ENCODE measurements at places on chromosomes 3 and 15.

GRCh38 chr3:50603261-50604109 lies 8.1 kb downstream of the CISH start:
- no peak for DNase-seq

DNA sequence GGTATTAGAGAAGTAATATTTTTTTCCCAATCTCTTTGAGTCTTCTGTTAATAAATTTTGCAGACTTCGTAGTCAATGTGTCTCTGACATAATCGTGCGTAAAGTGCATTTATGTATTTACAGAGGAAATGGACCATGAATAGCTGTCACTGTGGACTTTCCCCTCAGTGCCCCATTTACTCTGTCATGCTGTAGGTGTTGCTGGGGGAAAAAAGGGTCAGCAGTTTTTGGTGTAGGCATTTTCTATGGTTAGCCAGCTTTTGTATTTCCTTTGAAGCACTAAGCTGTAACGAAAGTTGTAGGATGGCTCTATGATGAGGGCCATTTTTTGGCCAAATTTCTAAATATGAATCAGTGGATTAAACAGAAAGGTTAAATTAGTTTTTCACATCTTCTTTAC lies 598.4 kb downstream of the FGF12 start:
- no peak for DNase-seq

DNA sequence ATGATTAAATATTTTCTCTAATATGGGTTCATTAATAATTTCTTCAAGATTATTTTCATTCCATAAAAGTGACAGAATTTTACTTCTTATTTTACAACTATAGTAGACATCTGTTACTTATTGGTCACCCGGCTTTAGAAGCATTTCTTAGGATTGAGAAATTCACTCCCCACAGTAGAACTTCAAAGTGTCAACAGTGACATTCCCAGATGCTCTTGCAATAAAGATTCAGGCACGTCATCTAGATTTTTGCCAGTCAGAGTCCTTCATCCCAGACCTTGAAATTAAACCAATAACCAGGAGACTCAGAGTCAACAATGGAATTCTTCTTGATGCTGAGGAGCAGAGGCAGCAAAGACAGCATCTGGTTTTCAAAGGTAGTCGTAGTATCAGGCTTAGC lies 190.8 kb downstream of the VGLL3 start:
- DNase-seq = no peak

GRCh38 chr3:71456156-71456555 lies 127.4 kb downstream of the FOXP1 start:
- DNase-seq = no peak

GRCh38 chr3:89698208-89698830 lies 590.9 kb downstream of the EPHA3 start:
- no peak for DNase-seq

- no peak for DNase-seq
Observed at GRCh38 chr15:68794863-68795262, 25.8 kb downstream of the ANP32A start.

GRCh38 chr3:189331002-189331418 lies 159.2 kb downstream of the TPRG1 start:
- no peak for DNase-seq

DNA sequence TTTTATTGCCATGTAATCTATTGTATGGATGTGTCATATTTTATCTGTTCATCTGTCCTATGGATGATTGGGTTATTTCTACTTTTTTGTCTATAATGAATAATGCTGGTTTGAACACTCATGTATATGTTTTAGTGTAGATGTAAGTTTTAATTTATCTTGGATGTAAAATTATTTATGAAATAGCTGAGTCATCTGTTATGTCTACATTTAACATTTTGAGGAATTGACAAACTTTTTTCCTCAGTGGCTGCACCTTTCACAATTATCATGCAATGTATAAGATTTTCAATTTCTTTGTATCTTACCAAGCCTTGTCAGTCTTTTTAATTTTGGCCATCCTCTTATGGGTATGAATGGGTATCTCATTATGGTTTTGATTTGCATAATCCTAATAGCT lies 666.4 kb downstream of the DIPK2A start:
- DNase-seq = no peak

GRCh38 chr3:41199866-41200668 lies 762 bp downstream of the CTNNB1 start:
- no peak for DNase-seq

DNA sequence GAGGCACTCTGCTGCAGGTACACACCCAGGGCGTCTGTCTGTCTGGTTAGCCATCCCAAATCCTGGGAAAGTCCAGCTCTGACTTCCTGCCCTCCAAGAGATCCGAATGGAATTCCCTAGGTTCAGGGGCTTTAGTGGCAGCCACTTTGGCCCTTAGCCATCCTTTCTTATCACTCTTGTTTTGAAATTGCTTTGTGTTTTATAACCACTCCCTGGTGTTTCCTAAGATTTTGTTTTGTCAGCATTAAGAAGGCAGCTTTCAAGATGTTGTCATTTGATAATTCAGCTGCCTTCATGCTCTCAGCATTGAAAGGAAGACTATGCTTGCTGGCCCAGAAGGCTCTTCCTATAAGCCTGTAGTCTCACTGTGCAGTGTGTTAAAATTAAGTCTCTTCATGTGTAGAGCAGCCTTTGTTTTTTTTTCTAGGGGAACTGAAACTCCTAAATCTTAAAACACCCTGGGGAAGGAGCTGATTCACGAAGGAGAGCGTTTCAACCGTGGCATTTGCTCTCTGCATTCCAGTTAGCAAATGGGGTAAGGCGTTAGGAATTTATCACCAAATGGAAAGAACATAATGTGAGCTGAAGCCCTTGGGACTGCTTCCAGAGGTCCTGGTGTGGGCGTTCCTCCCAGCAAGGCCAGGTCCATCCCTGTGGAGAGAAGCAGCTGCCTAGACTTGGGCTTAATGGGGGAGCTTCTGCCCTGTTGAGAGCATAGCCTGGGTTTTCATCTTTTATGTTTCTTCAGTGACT lies 14.2 kb upstream of the CLEC3B start:
- no peak for DNase-seq

DNA sequence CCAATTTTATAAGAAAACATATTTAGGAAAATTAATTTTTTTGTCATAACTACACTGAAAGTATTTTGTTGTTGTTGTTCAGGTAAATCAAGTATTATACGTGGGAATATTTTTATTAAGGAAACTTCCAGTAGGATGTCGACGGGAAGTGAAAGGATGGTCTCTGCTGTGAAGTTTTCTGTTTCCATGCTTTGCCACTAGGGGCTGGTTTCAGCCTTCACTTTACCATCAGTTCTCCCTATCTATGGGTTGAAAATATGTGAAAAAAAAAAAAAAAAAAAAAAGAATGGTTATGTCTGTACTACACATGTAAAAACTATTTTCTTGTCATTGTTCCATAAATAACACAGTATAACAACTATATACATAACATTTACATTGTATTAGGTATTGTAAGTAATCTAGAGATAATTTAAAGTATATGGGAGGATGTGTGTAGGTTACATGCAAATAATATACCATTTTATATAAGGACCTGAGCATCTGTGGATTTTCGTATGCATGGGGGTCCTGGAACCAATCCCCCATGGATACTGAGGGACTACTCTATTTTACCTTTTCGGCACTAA lies 136.7 kb downstream of the SMAD6 start:
- no peak for DNase-seq

- DNase-seq = no peak
Observed at GRCh38 chr15:34436126-34436955, 1.3 kb downstream of the GOLGA8A start.

DNA sequence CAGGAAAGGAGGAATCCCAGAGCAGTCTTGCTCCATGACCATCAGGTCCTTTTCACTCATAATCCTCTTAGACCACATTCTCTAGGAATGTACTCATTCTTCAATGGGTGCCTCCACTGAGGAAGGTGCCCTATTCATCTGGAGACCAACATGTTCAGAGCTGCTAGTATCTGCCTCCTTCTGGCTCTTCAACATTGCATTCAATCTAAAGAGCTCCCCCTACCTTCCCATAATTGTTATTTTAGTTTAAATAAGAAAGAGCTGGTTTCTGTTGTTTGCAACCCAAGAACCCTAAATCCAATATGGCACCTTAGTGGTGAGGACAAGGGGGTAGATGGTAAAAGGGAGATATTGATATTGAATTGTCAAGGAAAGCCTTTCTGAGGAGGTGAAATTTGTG lies 67.6 kb downstream of the SCN11A start:
- no peak for DNase-seq

DNA sequence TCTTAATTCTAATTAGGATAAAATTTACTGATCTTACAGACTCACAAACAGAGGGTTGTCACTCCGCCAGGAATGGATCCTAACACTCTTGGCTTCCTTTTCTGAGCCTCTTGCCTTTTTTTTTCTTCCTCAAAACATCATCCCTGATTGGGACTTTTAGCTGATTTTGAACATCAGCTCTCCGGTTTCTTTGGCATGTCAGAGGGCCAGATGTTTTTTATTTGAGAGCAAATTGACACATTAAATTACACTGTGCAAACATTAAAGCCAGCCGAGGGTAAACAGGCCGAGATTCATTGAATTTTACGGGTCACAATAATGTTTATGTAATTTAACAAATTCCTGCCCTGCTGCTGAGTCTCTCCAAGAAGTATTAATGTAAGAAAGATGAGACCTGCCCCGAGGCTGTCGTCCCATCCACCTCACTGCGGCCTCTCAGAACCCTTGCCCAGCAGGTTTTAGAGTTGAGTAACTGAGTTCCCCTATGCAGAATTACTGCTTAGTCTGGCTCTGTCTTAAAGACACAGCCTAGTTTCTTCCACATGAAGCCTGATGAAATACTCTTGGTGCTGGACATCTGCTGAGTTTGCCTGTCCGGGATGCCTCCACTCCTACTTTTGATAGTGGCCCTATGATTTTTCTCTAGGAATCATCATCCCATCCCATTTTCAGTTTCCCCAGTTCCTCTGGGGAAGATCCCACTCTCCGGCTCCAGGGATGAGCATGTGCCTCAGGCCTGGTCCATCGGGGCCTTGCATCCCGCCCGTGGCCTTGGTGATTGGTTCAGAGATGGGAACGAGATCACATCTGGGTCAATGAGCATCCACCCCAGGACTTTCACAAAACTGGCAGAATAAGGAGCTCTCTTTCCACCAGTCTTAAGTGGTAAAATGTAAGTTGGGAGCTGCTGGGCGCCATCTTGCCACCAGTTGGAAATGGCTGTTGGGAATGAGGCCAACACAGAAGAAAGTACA lies 226.6 kb upstream of the TLE3 start:
- DNase-seq = peak; percentile 63

DNA sequence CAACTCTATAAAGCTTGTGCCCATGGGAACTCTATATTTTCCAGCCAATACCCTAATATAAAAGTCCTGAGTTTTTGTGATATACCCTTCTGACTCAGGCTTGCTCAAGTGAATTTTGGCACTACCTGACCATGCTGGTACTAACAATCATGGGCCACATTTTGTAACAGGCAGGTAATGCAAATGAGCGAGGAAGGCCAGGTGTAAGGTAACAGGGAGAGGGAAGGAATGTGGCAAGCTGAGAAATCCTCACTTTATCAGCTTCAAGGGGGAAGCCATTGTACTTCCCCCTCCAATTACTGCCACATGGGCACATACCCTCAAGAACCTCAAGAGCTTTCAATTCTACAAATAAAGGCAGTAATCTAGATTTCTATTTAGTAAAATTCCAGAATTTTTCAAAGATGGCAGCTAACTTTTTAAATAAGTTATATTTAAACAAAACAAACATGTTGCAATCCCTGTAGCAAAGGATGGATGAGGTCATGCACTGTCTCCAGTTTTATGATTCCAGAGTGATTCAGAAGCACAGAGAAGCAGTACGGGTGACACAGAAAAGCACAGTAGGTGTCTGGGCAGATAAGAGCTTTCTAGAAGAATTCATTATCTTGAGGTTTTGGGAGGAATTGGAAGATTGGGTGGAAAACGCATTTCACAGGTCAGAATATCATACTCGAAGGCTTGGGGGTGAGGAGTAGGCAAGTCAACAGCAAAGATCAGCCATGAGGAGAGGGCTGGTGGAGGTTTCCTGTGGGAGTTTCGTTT lies 87.6 kb downstream of the FOXP1 start:
- no peak for DNase-seq

- no peak for DNase-seq
Observed at GRCh38 chr3:25025236-25025635, 402.8 kb upstream of the RARB start.

DNA sequence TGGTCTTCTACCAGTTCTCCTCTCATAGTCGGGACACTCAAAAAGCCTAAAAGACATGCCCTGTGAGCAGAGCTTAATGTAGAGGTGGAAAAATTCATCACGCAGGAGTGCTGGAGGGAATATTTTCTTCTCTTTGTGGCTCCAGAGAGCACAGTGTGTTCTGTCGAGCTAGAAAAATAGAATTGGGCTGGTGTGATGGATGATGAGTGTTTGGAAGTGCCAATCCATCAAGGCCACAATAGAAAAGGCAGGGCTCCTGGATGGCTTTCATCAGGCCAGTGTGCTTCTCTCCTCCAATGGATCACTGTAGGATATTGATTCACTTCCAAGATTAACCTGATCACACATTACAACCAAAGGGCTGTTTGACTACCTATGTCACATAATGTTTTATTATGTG lies 65.7 kb downstream of the CD47 start:
- DNase-seq = no peak

- no peak for DNase-seq
Observed at GRCh38 chr15:92383519-92384324, 10.0 kb upstream of the ST8SIA2 start.

Data from DMS79 (cell line).